Right forelimb (tissue), 1 donor: ENCODE measurements at places on chromosomes 12 and 14.

DNA sequence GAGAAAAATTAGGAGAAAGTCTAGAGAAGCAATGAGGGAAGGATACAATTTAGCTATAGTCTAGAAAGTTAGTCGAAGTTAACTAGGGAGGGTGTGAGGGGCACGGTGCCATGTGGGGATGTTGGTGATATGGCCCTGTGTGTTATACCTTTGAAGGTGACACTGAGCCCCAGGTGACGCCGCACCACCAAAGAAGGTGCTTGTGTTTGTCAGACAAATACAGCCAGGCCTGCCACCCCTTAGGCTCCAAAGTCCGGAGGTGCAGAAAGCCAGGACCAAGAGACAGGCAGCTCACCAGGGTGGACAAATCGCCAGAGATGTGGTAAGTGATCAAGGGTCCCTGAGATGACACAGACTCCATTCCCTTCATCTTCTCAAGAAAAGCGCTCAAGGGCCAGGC is 1.1 kb downstream of the C1S start:
- DNase-seq = no peak

DNA sequence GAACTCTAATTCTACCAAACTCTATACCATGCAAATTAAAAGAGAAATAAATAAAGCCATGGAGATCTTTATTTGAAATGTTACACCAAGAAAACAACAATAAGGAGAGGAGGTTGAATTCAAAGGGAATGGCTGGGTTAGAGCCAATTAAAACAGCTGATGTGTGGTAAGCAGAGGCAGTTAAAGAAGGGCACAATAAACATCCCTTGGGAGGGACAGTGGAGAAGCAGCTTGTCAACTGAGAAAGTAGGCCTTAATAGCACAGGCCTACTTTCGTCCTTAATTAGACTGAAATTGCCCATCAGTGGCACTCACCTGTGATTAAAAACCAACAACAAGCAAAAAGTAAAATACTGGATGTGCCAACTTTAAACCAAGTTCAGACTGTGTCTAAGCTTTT is 16.3 kb upstream of the NAV3 start:
- no peak for DNase-seq

DNA sequence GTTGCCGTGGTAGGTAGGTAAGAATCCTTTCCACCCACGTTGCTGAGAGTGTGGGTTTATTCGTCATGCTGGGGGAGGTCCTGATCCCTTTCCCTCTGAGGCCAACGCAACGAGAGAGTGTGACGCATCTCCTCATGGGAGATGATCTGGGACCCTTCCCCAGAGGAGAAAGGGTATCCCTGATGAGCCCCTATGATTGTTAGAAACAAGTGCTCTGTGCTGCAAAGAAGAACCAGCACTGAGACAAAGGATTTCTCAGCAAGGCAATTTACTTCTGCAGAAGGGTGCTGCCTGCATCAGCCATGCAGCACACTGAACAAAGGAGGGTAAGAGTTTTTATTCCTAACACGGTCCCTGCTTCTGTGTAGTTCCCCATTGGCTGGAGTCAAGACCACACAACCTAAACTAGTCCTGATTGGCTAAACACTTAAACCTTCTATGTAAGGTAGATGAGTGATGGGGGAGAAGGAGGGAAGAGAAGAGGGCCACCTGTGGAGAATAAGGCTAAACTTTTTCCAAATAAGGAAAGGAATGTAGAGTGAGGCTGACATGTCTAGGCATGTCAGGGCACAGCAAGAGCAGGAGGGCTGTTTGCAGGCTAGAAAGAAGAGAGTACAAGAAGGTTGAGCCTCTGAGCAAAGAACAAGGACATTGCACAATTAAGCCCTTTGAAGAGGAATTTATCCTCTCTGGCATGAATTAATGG is 21.3 kb downstream of the CLEC2A start:
- DNase-seq = no peak

GRCh38 chr14:39957290-39957689 is 525.1 kb upstream of the FBXO33 start:
- DNase-seq = no peak

- DNase-seq = no peak
Observed at GRCh38 chr14:88592031-88592430, 29.2 kb downstream of the ZC3H14 start.

DNA sequence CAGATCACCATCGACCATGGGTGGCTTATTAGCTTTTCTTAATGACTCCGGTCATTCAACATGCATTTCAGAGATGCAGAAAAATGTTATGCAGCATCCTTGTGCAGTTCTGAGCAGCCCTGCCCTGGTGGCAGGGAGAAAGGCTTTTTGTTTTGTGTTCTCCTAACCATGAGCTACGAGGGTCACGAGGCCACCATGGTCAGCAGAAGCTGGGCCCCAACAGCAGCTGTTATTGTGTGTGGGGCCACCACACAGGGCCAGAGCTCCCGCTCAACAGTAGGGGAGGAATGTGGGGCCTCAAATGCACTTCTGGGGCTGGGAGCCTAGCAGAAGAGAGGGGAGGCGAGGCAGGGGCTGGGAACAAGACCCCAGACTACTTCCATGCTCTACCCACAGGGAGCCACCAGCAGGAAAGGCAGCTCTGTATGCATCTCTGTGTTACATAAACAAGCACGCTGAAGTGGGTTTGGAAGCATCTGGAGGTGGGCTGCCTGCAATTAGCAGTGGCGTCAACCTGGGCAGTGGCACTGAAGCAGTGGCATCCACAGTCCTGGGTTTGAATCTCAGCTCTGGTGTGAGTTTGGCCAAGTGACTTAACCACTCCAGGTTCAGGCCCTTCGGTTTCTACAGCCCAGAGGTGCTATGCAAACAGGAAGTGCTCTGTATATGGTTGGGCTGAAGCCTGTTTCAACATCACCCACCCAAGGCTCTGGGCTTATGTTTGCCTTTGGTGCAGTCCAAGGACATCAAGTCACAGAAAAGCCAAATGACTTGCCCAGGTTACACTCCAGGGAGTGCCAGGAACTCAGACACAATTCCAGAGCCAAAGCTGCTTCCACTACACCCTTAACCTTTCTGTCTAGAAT is 16.3 kb downstream of the GLTP start:
- no peak for DNase-seq

- peak; percentile 94 for DNase-seq
Observed at GRCh38 chr12:29380536-29381523, at the start of gene ERGIC2. TSS of gene ERGIC2 (minus strand) at chr12:29381172. CDS start at chr12:29371633, 9,539 bp downstream.

DNA sequence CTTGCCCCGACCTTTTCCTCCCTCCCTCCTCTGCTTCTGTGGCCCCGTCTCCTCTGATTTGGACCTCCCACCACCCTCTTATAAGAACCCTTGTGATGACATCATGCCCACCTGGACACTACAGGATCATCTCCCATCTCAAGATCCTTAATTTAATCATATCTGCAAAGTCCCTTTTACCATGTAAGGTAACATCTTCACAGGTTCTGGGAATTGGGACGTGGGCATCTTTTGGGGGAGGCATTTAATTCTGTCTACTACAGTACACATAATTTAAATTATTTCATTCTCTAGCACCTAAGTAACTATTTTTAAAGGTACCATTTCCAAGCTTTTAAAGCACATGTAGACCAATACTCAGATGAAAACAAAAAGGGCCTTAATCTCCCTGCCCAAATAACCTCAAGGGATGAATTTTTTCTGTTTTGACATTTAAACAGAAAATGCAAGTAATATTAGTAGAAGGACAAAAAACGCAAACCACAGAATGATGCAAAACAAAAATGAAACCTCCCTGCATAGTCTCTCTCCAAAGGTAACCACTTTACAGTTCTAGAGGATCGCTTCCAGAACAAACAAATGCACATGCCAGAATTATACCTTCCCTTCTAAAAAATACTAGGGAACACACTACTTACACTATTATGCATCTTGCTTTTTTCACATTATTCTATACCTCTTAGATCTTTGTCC is 222.1 kb downstream of the AACS start:
- DNase-seq = no peak

DNA sequence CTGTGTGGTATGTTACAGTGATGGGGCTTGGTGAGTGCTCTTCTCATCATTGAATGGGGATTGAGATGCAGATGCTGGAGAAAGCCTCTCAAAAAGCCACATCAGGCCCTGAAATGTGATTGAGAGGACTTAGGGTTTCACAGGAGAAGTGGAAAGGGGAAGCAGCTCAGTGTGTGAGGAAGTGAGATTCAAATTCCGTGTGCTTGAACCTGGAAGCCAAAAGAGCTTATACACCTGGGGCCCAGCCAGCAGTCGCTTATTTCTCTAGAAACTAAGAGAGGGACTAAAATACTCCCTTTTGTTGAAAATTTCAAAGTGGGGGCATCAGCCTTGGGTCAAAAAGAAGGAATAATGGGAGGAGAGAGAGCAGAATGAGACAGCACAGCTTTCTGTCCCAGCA is 39.1 kb upstream of the GZMB start:
- DNase-seq = no peak

DNA sequence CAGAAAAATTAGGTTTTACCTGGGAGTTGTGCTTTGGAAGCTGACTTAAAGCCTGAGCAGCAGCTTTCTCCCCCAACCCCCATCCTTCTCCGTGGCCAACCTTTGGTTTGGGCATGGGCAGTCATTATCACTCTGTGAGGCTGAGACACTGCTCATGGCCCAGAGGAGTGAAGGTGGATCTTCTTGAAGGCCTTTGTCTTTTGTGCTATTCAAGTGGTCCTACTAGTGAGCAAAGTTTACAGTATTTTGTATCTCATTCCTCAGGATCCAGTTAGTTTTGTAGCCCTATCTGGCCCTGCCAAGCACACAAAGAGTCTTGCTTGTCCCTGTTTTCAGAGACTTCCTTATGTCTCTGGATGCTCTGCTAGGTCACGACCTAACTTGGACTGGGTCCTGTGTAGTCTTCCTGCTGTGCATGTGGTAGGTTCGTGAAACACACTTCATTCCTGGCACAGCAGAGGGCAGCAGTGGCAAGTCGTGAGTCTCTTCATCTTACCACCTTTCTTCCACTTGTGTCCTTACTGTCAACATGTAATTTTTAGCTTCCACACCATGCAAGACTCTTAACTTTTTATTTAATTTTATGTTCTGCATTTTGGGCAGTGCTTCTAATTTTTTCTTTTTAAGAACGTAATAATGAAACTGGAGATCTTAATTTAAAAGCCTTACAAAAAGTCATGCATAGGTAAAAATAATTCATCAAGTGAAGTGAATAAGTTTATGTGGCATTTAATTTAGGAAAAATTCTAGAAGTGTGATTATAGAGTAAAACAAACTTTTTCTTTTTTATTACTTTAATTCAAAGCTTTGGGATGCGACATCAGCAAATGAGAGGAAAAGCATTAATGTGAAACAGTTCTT is 53.7 kb downstream of the APAF1 start:
- no peak for DNase-seq

DNA sequence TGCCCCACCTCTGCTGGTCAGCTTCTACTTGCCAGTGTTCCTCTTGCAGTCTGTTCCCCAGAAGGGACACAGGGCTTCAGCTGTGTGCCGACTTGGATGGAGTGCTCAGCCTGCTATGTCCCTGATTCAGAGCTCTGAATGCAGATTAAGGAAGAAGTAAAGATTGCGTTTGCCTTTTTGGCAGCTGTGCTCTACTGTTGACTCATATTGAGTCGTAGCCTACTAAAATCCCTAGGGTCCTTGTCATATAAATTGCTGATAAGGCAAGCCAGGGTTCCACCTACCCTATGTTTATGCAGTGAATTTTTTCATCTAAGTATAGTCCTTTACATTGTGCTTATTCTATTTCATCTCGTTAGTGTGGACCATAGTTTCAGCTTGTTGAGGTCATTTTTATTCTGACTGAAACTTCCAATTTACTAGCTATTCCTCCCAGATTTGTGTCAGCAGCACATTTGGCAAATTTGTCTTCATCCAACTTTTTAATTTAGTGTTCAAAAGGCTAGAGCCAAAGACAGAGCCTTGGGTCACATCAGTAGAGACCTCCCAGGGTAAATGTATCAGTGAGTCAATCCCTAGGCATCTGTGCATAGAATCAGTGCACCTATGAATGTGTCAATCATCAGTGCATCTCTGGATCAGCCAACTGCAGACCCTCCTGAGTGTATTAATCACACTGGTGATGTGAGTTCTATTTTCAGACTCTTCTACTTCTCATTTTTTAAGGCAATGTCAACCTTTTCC is 31.9 kb downstream of the CACNA1C start:
- no peak for DNase-seq

GRCh38 chr14:22291406-22291805 is 297.6 kb downstream of the DAD1 start:
- no peak for DNase-seq

DNA sequence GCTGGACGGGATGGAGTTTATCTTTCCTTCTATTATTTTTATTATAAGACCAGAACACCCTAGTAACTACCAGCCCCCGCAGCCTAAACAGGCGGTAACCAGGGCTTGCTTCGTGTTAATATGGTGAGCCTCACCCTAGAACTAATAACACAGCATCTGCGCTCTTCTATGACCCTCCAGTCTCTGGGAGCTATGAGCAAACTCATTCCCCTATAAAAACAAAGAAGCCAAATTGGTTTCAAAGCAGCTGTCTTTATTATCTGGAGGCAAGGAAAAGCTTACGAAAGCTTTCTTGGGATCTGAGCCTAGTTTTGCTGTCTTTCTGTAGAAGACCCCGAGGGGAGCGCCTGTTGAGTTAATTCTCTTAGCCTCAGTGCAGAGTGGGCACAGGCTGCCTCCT is 85.0 kb downstream of the TBX5 start:
- DNase-seq = no peak

- no peak for DNase-seq
Observed at GRCh38 chr12:99804715-99805114, 157.2 kb downstream of the GARIN6 start.

- DNase-seq = no peak
Observed at GRCh38 chr12:62694116-62694515, 227.5 kb downstream of the MON2 start.

DNA sequence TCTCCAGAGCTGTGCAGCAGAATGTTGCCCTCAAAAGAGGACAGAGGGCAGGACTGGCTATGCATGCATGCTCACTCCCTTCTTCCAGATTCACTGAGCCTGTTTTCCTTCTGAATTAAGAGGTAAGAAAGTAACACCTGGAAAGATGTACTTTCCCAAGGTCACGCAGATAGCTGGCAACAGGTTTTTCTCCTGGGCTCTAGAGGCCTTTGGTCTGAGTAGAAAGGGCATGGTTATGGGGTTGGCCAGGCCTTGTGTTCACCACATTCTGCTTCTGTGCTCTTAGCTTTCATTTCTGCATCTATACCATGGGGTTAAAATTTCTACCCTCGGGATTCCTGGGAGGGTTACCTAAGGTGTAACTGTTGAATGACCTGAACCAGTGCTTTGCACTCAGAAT is 57.5 kb downstream of the RASSF3 start:
- DNase-seq = no peak

- DNase-seq = no peak
Observed at GRCh38 chr12:112130441-112130998, 5.2 kb downstream of the TRAFD1 start.

GRCh38 chr12:131950182-131950913 is 606 bp downstream of the EP400 start:
- DNase-seq = peak; percentile 63

- no peak for DNase-seq
Observed at GRCh38 chr14:22036541-22037239, 363.1 kb upstream of the OR4E1 start.
